WTC11 (cell line): ENCODE measurements at places on chromosomes 2 and 18. TPM values are rescaled to one million over a fixed set of nuclear protein-coding genes. Genes with fewer than 3 reads are reported as not detected.

PJVK gene
- 2.5 to 6.8 TPM (median 4.4 TPM) in 3 replicates for total RNA-seq

PSMA8 gene
- total RNA-seq, result not detected in 3 replicates

CXCR2 gene
- total RNA-seq, result 0.34 to 0.96 TPM (median 0.87 TPM) in 3 replicates

NEU2 gene
- not detected in 3 replicates for total RNA-seq

GRCh38 chr2:190184460-190184859 lies 121.9 kb upstream of the MSTN start:
- H3K4me3 ChIP-seq, result no peak overlapping the region
- H3K36me3 ChIP-seq, result no peaks in the 10 kb centered on the region
- H3K4me1 ChIP-seq, result peaks cover 5% of the 10 kb centered on the region
- DNase-seq, result no peak
- H3K27me3 ChIP-seq, result peaks cover 17% of the 10 kb centered on the region

DNA sequence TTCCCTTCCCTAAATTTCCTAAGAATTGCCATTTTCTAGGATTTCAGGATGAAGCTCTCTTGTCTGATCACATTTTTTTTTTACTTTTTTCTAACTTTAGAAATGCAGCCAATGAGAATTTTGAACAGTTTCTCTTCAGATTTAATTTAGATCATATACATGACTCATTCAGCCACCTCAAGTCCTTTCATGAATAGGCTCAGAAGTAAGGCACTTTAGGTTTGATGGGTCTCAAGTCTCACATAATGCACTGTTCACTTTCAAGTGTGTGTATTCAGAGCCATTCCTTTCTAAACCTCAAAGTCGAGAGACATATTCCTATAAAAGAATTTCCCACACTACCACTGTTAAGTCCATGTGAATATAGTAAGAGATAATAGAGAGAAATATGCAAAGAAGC lies 614.1 kb upstream of the VRK2 start:
- DNase-seq, result no peak
- H3K27ac ChIP-seq, result no peak overlapping the region
- no peaks in the 10 kb centered on the region for H3K4me1 ChIP-seq
- H3K27me3 ChIP-seq, result no peaks in the 10 kb centered on the region
- no peak overlapping the region for H3K4me3 ChIP-seq

DNA sequence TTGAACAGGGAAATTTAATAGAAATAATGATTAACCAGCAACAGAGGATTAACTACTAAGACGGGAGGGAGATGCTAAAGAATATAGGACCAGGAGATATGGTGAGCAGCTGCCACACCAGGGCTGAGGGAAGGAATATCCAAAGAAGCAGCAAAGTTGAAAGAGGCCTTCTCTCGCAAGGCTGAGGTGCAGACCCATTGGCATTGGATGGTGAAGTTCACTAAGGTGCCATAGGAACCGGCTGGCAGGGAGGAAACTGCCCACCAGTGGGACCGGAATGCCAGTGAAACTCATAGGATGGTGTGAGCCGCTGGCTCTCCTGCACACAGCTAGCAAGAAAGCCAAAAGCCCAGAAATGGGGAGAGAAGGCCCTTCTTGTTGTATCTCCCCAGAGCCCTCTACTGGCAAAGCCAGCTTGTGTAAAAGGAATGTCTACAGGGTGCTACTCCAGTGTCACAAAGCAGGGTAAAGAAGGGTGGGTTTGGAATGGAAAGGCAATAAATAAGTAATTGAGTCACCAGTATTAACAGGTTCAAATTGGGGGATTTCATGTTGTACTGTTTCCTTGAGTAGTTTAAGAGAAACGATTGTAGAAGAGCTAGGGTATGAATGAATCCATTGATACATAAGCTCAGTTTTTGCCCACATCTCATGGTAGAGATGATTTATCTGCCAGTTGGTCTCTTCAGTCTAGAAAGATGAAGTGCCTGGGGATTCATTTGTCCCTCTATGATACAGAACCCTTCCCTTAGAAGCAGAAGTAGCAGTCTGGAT lies 36.0 kb downstream of the FARP2 start:
- H3K27me3 ChIP-seq, result no peaks in the 10 kb centered on the region
- 0 out of 2 replicates have a peak, but pooled peaks cover 6% of the 10 kb centered on the region for H3K4me1 ChIP-seq
- H3K36me3 ChIP-seq, result peaks cover 10% of the 10 kb centered on the region
- no peak overlapping the region for H3K4me3 ChIP-seq

GRCh38 chr2:127382831-127383230 lies 4.9 kb downstream of the MAP3K2 start:
- H3K36me3 ChIP-seq, result peaks cover 5% of the 10 kb centered on the region
- peaks cover 13% of the 10 kb centered on the region for H3K4me1 ChIP-seq
- H3K27me3 ChIP-seq, result no peaks in the 10 kb centered on the region; the same call in 1 of the 2 replicates

- H3K4me3 ChIP-seq, result no peak overlapping the region
- no peak for DNase-seq
- H3K36me3 ChIP-seq, result peaks cover 42% of the 10 kb centered on the region
- peaks cover 17% of the 10 kb centered on the region for H3K4me1 ChIP-seq
- no peaks in the 10 kb centered on the region for H3K27me3 ChIP-seq
- no peak overlapping the region for H3K27ac ChIP-seq
Measured at GRCh38 chr2:239353692-239354091, 47.1 kb downstream of the HDAC4 start.

DNA sequence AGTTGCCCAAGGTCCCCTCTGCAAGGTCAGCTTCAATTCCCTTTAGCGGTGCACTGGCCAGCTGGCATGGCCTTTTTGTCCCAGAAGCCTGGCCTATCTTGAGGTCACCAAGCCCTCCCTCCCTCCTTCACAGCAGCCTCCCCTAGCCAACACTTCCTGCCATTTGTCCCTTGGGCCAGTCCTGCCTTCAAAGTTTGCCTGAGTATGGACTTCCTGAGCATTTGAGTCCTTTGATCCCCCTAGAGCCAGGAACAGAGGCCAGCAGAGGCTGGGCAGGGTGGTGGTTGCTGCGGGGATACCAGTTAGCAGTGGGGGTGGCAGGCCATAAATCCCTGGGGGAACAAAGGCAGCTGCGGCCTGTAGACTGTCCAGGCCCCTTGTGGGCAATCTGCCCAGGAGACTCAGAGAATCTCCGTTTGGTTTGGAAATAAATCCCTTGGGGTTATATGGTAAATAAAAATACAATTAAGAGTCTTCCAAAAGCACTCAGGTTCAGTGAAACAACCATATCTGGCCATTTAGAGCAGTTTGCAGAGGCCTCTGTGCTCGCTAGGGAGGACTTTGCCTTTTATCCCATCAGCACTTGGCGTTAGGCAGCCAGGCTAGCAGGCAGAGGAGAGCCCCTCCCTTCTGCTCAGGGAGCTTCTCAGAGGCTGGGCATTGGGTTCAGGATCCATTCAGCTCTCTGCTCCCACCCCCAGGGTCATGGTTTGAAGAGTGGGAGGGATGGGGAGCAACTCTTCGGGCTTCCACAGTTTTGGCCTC lies 3.1 kb upstream of the HES6 start:
- no peak for DNase-seq
- no peak overlapping the region for H3K4me3 ChIP-seq
- no peak overlapping the region for H3K27ac ChIP-seq
- peaks cover 16% of the 10 kb centered on the region for H3K4me1 ChIP-seq
- H3K36me3 ChIP-seq, result peaks cover 9% of the 10 kb centered on the region
